GM12891 (cell line): ENCODE measurements at places on chromosomes 13 and 19.
A peak's percentile ranks its signal among the peaks of the same experiment; 100 is the strongest.

DNA sequence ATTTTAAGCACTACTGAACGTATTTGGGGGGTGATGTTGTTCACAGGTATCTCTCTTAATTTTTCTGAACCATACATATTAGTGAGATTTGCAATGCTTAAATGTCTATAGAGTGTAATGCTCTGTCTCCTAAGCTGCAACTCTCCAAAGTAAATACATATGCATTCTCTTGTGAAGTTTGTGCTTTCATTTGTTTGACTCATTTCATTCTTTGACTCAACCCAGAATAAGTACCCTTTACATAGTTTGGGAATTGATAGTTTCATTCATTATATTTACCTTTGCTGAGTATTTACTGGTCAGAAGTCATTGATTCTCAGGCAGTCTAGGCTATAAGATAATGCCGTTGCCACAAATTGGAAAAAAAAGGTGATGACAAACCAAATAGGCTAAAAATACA is 406.9 kb downstream of the FGF9 start:
- DNase-seq, result no peak

DNA sequence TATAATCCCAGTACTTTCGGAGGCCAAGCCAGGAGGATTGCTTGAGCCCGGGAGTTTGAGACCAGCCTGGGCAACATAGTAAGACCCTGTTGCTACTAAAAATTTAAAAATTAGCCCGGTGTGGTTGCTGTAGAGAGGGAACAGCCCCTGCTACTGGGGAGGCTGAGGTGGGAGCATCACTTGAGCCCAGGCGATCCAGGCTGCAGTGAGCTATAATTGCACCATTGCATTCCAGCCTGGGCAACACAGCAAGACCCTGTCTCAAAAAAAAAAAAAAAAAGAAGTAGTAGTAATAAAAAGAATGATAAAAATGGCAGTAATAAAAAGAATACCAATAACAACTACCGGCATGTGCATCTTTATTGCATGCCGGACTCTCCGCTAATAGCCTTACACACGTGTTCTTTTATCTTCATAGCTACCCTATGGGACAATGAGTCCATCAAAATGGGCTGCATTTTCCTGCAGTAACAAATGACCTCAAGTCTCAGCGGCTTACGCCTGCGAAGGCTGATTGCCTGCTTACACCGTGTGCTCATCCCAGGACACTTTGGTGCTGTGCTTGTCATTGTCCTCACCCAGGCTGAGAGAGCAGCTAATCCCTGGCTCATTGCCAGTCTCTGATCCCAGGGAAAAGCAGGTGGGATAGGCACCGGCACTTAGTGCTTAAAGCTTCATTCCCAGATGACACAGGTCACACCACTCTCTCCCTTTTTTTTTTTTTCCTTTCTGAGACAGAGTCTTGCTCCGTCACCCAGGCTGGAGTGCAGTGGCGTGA is 14.4 kb upstream of the SYCN start:
- no peak for DNase-seq

DNA sequence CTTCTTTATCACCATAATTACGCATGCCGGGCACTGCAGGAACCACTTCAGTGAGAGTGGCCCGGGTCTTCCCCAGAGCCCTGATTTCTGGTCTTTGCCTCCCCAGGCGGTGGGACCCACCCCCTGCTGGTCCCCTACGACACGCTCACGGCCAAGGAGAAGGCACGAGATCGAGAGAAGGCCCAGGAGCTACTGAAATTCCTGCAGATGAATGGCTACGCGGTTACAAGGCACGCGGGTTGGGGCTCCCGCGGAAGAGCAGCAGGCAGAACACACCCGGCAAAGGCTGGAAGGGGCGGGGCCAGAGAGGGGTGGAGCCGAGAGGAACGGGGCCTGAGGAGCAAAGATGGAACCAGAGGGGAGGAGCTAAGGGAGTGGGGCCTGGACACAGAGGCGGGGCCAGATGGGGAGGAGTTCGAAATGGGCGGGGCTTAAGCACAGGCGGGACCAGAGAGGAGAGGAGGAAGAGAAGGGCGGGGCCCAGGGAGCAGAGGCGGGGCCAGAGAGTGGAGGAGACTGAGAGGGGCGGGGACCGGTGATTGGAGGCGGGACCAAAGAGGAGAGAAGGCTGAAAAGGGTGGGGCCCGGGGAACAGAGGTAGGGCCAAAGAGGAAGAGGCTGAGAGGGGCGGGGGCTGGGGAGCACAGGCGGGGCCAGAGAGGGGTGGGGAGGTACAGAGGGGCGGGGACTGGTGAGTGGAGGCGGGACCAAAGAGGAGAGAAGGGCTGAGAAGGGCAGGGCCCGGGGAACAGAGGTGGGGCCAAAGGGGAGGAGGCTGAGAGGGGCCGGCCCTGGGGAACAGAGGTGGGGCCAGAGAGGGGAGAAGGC is 73.4 kb downstream of the RYR1 start:
- peak; percentile 96 for DNase-seq

DNA sequence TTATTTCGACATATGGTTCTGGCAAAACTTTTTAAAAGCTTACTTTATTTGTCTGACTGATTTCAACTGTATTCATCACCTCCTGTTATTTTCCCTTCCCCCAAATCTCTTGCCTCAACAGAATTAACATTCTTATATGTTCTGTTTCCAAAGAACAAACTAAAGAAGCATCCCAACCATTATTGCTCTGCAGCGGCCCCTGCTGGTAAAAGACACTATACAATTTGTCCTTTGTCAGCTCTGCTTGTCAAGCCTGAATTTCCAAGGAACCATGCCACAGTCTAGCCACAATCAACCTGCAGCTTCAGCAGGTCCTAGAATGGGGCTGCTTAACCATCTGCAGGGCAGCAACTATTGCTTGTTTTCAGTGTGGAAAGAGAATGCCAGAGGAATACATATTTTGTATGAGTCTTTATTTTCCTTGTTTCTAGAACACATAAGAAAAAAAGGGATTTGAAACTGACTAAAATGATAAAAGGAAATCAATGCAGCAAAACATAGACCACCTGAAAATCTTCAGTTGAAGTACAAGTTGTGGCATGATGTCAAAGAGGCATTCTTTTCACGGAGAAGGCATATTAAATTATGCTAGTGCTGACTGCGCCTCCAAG is 845.3 kb downstream of the DIAPH3 start:
- DNase-seq, result peak; percentile 4

GRCh38 chr19:19587771-19588170 is 30.7 kb downstream of the PBX4 start:
- no peak for DNase-seq

GRCh38 chr13:78816592-78816991 is 157.6 kb upstream of the OBI1 start:
- DNase-seq, result no peak

DNA sequence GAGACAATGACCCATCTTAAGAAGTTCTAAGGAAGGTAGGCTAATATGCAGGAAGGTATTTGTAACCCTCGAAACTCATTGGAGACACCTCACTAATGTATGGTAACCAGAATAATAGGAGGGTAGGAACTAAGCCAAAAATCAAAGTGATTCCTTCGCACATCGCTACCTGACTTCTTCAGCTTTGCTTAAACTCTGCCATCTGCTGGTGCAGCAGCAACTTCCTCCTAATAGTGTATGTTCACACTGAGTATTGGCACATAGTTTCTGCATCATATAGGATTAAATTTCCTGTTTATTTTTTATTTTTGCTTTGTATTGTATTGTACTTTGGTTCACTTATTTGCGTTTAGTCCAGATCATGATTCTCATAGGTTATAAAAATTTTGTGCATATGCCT is 676.2 kb downstream of the GPC5 start:
- peak; percentile 3 for DNase-seq

DNA sequence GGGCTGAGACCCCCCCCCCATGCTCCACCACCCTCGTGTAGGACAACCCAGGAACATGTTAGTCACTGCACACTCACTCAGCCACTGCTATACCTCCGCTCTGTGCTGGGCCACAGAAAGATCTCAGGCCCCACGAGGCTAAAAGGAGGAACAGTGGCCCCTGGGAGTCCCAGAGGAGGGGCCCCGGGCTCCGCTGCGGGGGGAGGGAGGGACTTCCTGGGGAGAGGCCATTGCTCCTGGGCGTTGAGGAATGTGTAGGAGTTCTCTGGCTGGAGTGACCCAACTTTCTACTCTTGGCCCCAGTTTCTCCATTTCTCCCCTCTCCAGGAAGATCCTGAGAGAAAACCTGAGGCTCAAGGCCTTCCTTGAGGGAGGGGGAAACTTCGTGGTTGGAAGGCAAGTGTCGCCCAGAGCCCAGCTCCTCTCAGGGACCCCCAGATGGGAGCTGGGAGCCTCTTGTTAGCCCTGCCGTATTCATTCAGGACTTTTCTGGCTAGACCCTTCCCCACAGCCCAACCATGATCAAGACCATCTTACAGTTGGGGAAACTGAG is 13.6 kb downstream of the ONECUT3 start:
- no peak for DNase-seq

- no peak for DNase-seq
Measured at GRCh38 chr13:112814905-112815585, 125.2 kb downstream of the ATP11A start.

DNA sequence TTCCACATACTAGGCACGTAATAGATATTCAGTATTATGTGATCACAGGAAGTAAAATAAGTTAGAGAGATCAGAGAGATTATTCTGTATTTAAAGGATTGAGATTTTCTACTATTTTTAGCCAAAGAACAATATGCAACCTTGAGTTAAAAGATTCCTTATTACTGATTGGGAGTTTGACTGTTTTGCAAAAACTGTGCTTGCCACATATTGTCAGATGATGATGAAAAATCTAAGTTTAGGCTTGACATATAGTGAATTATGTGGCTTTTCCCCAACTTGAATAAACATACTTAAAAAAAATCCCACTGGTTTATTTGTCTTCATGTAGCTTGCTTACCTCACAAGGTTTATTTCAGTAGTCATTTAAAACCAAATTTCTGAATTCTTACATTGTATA is 194.4 kb downstream of the KCNRG start:
- DNase-seq, result no peak

DNA sequence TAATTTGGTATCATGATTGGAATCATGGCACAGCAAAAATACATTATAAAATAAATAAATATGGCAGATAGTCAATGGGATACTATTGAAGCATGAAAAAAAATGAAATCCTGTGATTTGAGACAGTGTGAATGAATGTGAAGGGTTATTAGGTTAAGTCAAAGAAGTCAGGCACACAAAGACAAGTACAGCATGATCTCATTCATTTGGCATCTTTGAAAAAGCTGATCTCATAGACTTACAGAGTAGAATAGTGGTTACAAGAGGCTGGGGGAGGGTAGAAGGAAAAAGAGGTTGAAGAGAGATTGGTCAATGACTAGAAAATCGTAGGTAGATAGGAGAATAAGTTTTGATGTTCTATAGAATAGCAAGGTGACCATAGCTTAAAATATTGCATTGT is 295.1 kb upstream of the SLITRK5 start:
- DNase-seq, result no peak
